ENCODE measurements at places on chromosomes 5 and 9.

DNA sequence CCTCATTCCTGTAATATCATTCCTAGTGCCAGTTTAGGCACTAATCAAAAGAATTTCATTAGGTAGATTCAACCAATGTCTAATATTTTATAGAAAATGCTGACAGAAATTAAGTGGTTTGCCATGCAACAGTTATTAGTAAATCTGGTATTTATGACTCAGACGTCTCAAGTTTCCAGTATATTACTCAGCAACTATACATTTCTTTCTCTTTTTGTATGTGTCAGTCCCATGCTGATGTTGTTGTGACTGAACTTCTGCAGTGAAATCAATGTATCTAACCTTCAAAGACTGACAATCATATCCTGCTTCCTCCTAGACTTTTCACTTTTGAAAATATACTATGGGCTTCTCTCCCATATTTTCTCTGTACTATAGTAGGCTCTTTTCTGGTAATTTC lies 822.5 kb downstream of the NR2F1-AS1 start:
- DNase-seq, result peak; percentile 40

- DNase-seq, result no peak
Measured at GRCh38 chr5:116212225-116212624, 127.4 kb downstream of the COMMD10 start.

- no peak for DNase-seq
Measured at GRCh38 chr5:121292664-121293063, 559.0 kb upstream of the FTMT start.

DNA sequence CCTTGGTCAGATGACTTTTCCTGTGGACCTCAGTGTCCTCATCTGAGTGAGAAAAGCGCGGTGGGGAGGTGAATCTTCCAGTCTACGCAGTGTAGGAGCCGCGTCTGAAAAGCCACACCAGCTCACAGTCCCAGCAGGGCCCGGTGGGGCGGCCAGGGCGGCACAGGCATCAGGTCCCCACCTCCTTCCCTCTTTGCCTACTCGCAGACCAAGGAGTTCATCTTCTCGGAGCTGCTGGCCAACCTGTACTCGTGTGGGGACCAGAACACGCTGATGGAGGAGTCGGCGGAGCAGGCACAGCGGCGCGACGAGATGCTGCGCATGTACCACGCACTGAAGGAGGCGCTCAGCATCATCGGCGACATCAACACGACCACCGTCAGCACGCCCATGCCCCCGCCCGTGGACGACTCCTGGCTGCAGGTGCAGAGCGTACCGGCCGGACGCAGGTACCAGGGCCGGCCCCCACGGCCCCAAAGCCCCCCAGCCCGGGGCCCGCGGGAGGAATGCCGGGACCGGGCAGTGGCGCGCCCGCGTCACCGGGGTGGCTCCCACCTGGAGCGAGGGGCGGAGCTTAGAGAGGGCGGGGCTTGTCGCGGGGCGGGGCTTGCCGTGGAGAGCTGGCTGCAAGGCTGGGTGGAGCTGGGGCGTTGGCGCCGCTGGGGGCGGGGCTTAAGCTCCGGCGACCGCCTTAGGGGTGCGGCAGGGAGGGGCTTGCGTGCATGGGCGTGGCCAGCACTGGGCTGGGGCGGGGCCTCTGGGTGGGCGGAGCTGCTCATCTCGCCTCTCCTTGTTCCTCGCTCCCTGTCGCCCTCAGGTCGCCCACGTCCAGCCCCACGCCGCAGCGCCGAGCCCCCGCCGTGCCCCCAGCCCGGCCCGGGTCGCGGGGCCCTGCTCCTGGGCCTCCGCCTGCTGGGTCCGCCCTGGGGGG lies 25.6 kb downstream of the GOLGA2 start:
- DNase-seq, result peak; percentile 69

DNA sequence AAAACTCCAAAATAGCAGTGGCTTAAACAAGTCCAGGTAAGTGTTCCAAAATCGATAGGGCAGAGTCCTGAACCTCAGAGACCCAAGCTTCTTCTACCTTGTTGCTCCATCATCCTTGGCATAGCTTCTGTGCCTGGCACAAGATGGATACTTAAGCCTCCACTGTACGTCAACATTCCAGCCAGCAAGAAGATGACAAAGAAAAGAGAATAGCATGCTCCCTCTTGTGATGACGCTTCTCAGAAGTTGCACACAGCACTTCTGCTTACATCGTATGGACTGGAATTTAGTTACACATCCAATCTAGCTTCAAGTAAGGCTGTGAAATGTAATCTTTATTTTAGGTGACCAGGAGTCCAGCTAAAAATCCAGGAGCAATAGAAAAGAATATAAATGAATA lies 227.4 kb downstream of the ESM1 start:
- DNase-seq, result no peak

GRCh38 chr5:58851153-58851552 lies 268.3 kb downstream of the RAB3C start:
- no peak for DNase-seq

GRCh38 chr5:142128675-142129208 lies 20.2 kb downstream of the NDFIP1 start:
- no peak for DNase-seq

DNA sequence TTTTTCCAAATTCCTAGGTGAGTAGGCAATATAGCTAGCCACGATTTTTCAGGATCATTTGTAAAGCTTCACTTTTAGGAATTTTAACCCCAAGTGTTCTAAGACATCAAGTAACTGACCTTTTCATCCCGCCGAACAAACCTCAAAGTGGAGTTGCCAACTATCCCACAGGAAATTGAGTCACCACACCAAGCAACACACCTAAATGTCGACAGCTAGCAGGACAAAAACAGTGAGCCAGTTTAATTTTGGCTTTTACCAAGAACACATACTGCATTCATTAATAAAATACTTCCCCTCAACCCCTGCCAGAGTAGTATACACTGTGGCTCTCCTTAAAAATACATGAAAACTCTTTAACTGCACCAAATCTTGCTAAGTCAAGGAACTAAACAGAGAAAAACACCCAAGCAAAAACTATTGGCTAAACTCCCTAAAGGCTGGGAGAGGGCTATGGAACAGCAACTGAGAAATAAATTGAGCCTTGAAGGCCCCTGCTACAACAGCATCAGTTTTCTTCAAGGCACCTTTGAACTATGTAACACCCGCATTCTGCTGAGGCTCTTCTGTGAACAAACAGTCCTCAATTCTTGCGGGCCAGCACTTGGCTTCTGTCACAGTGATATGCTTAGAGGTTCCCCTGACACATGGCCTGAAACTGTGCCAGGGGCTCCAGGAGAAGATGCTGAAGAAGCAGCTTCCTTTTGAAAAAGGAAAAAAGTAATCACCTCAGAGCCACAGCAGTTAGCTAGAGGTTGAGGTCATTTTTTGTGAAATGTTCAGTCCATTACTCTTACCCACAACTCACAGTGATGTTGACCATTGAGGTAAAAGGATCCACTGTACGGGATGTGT lies 459.6 kb downstream of the RAB3C start:
- no peak for DNase-seq

DNA sequence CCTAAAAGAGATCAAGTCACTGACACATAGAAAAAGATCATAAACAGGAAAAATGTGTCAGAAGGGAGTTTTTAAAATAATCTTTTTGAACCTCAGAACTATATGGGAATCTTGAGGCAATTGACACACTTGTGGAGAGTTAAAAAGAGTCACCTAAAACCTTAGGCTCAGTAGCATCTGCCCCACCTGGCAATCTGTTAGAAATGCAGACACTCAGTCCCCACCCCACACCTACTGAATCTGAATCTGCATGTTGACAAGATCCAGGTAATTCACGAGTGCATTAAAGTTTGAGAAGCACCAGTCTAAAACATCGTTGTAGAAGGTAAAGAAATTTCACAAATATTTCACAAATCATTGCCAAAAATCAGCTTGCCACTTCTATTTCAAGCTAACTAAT lies 388.3 kb downstream of the NR2F1-AS1 start:
- DNase-seq, result no peak

- no peak for DNase-seq
Measured at GRCh38 chr9:70998962-70999361, 122.5 kb downstream of the TRPM3 start.

DNA sequence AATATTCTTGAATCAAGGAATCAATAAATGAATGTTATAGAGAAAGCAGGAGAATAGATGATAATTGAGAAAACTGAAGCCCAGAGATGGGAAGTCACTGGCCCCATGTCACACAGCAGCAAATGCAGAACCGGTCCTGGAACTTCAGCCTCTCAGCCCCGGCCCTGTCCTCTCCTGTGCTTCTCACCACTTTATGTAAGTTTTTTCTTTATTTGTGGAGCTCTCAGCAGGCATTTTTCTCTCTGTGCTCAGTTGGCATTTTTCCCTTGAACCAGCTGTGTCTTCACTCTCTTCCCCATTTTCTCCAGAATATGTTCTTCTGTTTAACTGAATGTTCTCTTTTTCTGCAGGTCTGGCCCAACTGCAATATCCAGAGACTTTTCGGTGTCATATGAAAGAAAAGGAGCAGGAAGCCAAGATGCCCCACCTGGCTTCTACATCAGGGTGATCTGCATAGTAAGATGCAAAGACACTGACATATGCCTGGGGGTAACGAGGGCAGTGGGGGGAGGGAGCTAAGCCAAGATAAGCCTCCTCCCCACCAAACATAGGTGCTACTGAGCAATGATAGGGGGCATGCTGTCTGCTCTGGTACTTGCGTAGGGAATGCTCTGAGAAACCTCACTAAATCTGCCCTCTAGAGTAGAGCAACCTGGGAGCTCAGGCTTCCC lies 12.8 kb upstream of the LCP2 start:
- no peak for DNase-seq

GRCh38 chr5:8123559-8123958 lies 254.6 kb downstream of the MTRR start:
- DNase-seq, result no peak

DNA sequence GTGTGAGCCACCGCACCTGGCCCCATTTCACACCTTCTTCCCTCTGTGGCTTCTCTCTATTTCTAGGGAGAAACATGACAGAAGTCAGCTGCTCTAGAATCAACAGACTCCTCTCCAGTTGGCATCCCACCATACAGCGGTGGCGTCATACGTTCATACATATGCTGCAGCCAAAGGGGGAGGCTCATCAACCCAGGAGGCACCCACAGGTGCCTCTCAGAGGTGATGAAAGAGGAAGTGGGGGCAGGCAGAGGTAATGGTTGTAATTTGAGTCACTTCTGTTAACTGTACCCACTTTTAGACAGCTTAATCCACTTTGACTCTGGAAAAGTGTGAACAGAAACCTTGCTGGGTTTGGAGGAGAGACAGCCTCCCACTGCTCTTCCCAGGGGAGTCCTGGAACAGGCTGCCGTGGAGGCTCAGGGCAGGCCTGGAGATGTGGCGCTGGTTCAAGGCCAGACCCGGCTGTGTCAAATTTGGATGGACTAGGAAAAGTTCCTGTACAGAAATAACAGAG lies 47.3 kb upstream of the SUB1 start:
- no peak for DNase-seq

GRCh38 chr5:87844449-87844848 lies 424.2 kb downstream of the TMEM161B start:
- no peak for DNase-seq

Data from foreskin keratinocyte (primary cell).